CD8-positive, alpha-beta memory T cell (primary cell): ENCODE measurements at places on chromosomes 6 and 20.

- H3K27me3 ChIP-seq: no peaks in the 10 kb centered on the region
- no peak overlapping the region for H3K27ac ChIP-seq
- no peaks in the 10 kb centered on the region for H3K4me1 ChIP-seq
- no peak overlapping the region for H3K4me3 ChIP-seq
- no peak for DNase-seq
These were observed 19.0 kb upstream of the PREX1 start for GRCh38 chr20:48846516-48847492.

DNA sequence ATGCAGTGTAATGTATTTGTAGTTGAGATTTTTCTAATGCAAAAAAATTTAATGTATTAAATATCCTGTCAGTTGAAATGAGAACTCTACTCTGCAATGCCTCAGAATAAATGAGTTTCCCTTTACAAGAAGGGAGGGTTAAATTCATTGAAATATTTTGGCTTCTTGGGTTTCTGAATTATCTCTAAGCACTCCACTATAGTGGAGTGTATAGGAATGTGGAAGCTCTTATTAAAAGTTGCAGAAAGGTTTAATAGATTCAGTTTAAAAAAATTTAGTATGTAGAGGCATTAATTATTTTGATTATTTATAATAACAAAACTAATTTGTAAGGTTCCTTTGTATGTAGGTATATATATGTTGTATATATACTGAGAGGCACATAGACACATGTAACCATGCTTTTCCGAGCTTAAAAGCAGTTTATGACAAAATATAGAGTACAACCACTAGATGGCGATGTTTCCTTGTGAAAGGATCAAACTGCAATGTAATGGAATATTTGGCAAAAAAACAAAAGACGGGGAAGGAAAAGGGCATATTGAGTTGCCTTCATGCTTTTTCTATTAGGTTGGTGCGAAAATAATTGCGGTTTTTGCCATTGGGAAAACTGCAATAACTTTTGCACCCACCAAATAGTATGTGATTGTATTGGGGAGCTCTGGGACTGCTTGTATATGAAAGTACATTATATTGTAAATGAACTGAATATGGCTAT lies 144.2 kb downstream of the MYO6 start:
- H3K27ac ChIP-seq: no peak overlapping the region
- no peaks in the 10 kb centered on the region for H3K4me1 ChIP-seq
- H3K27me3 ChIP-seq: no peaks in the 10 kb centered on the region

GRCh38 chr6:111478749-111479148 lies 4.3 kb downstream of the REV3L start:
- H3K4me3 ChIP-seq: no peak overlapping the region
- H3K27ac ChIP-seq: no peak overlapping the region
- H3K36me3 ChIP-seq: no peaks in the 10 kb centered on the region
- peaks cover 17% of the 10 kb centered on the region for H3K4me1 ChIP-seq
- H3K27me3 ChIP-seq: no peaks in the 10 kb centered on the region

DNA sequence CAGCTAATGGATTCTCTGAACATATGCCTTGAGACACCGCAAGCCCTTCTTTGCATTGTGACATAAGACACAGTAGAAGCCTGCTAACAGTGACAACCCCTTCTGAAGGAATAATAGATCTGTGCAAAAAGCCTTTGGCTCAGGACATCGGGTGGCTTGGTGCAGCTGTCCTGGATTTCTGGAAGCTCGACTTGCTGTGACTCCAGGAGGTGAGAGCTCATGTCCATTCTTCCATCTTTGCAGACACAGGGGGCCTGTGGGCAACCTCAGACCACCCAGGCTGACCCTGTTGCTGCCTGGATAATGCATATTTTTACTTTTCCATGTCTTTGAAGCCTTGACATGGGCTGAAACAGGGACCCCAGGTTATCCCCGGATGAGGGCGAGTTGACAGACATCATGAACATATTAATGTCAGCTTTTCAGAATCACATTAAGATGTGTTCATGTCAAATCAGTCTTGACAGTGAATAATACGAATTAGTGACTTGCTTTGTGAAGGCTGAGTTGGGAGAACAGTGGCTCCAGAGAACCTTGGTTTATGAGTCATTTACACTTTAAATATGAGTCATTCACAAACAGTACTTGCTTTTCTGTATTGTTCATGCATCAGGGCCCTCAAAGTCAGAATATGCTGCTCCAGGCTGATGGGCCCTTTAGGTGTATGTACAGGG lies 66.8 kb upstream of the IYD start:
- no peaks in the 10 kb centered on the region for H3K36me3 ChIP-seq
- H3K27me3 ChIP-seq: no peaks in the 10 kb centered on the region
- DNase-seq: no peak
- H3K4me3 ChIP-seq: no peak overlapping the region
- no peaks in the 10 kb centered on the region for H3K4me1 ChIP-seq

DNA sequence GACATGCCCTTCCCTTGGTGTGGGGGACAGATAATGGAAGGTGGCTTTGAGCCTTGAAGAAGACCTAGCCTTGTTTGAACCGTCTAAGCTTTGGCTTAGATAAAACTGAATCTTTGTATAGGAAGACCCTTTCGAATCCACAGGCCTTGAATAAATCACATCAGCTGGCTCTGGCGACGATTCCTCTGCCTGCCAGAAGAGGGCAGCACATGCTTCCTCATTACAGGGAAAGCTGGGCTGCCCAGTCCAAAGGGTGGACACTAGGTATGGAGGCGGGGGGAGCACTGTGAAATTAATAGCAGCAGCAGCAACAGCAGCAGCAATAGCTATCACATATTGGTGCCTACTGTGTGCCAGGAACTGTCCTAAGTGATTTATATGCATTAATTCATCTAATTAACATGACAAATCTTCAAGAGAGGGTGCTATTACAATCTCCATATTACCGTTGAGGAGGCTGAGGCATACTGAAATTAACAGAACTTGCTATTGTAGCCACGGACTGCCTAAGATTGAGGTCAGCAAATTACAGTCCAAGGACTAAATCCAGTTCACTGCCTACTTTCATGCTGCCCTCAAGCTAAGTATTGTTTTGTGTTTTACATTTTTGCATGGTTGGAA lies 85.1 kb downstream of the CLIC5 start:
- H3K27me3 ChIP-seq: no peaks in the 10 kb centered on the region
- DNase-seq: peak; percentile 42
- H3K4me3 ChIP-seq: no peak overlapping the region
- H3K4me1 ChIP-seq: no peaks in the 10 kb centered on the region

DNA sequence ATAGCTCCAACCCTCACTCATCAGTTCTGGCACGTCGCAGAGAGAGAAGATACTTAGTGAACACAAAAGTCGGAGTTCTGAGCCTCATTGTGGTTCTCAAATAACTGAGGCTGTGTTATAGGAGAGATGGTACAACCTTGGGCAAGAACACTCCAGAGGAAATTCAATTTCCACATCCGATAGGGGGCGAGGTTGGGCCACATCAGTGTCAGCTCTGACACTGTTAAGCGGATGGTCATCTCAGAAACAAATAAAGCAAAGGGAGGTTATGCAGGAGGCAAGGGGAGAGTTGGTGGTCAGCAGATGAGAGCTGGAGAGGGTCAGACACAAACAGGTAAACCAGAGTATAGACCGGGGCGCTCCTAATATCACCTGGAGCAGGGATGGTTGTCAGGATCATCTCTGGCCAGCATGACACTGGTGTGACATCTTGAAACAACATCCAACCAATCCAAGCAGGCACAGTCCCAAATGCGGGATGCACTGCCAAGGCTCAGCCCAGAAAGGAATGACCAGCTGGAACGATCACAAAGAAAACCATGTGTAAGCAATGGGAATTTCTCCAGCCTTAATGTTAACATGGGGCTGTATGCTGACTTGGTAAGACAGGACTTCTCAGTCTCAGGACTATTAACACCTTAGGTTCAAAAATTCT lies 331.8 kb downstream of the HACE1 start:
- H3K27ac ChIP-seq: no peak overlapping the region
- H3K4me3 ChIP-seq: no peak overlapping the region
- no peaks in the 10 kb centered on the region for H3K4me1 ChIP-seq
- no peak for DNase-seq

DNA sequence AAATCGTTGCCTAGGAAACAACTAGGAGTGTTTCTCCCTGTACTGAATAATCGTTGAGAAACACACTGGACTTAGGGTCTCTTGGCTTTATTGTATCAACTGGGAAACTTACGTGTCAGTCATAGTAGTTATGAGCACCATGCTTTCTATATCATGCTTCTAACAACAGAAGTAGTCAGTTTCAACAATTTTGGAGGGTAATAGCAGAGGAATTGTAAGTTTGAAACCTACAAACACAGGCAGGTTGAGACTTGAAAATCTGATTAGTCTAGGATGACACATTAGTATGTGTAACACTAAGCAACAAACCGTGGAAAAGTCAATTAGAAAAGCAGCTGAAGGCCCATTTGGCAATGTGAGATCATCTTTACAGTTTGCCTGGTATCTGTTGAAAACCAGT lies 43.9 kb upstream of the FABP7 start:
- no peaks in the 10 kb centered on the region for H3K4me1 ChIP-seq
- H3K36me3 ChIP-seq: no peaks in the 10 kb centered on the region
- H3K4me3 ChIP-seq: no peak overlapping the region
- no peak for DNase-seq

- H3K27me3 ChIP-seq: no peaks in the 10 kb centered on the region
- DNase-seq: no peak
- no peak overlapping the region for H3K4me3 ChIP-seq
- H3K27ac ChIP-seq: no peak overlapping the region
- no peaks in the 10 kb centered on the region for H3K4me1 ChIP-seq
These were observed 147.4 kb upstream of the LRFN2 start for GRCh38 chr6:40734607-40735006.

DNA sequence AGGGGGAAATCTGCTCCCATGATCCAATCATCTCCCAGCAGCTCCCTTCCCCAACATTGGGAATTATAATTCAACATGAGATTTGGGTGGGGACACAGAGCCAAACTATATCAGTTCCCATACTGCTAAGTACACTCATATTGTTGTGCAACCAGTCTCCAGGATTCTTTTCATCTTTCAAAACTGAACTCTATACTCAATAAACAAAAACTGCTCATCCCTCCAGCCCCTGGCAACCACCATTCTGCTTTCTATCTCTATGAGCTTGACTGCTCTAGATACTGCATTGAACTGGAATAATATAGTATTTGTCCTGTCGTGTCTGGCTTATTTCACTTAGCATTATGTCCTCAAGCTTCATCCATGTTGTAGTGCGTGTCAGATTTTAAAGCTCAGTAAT lies 42.9 kb downstream of the STX11 start:
- H3K4me3 ChIP-seq: no peak overlapping the region
- H3K4me1 ChIP-seq: no peaks in the 10 kb centered on the region
- DNase-seq: no peak
- no peaks in the 10 kb centered on the region for H3K36me3 ChIP-seq

GRCh38 chr6:163501026-163501425 lies 86.5 kb downstream of the QKI start:
- H3K27me3 ChIP-seq: no peaks in the 10 kb centered on the region
- no peak overlapping the region for H3K27ac ChIP-seq
- peaks cover 3% of the 10 kb centered on the region for H3K36me3 ChIP-seq
- H3K4me3 ChIP-seq: no peak overlapping the region

DNA sequence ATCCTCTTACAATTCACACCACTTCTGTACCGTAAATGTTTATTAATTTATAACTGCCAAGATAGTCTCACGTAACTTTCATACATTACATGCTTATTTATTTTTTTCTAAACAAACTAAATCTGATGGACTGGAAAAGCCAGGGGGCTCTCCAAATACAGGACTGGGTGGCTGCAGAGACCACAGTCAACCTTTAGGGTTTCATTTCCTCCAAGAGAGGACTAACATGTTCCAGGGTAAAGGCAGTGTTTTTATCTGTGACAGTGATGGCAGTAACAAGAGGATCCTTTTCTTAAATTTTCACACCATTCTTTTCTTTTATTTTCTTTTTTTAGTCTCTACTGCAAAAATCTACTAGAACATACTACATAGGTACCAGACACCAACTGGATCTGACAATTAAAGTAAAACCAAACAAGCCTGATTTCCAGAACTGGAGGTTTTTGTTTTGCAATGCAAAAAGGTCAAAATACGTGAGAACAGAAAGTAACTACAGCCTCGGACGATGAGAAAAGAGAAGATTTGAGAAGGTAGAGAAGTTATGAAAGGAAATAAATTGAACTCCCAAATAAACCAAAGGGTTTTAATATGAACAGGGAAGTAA lies 1.2 kb downstream of the LMBRD1 start:
- peak overlapping the region; percentile 85 for H3K4me3 ChIP-seq
- no peaks in the 10 kb centered on the region for H3K27me3 ChIP-seq
- H3K36me3 ChIP-seq: no peaks in the 10 kb centered on the region
- H3K4me1 ChIP-seq: peaks cover 27% of the 10 kb centered on the region
- peak; percentile 17 for DNase-seq

- H3K4me3 ChIP-seq: no peak overlapping the region
- DNase-seq: no peak
- H3K27me3 ChIP-seq: no peaks in the 10 kb centered on the region
- no peaks in the 10 kb centered on the region for H3K4me1 ChIP-seq
- H3K27ac ChIP-seq: peak overlapping the region; percentile 43
These were observed 180.6 kb downstream of the FOXA2 start for GRCh38 chr20:22403632-22404361.

DNA sequence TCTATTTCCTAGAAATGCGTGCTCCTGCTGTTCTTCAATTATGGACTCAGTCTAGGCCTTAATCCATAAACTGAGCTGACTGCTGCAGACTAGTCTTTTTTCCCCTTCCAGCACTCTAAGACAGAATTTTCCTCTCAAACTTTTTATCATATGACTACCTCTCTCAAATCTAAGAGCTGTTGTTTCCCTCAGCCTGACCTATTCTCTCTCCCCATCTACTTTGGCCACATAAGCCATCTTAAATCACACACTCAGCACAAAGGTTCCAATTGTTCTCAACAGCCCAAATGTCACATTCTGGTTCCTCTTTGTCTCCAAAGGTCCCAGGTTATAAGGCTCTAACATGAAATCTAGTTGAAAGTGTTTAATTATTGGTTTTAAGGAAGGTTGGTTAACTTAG lies 85.2 kb downstream of the PRSS35 start:
- H3K27me3 ChIP-seq: no peaks in the 10 kb centered on the region
- no peak overlapping the region for H3K4me3 ChIP-seq
- no peak for DNase-seq
- H3K4me1 ChIP-seq: no peaks in the 10 kb centered on the region
- H3K36me3 ChIP-seq: no peaks in the 10 kb centered on the region
- no peak overlapping the region for H3K27ac ChIP-seq

- no peak for DNase-seq
- H3K4me3 ChIP-seq: no peak overlapping the region
- H3K36me3 ChIP-seq: no peaks in the 10 kb centered on the region
- H3K27me3 ChIP-seq: no peaks in the 10 kb centered on the region
- no peak overlapping the region for H3K27ac ChIP-seq
- H3K4me1 ChIP-seq: no peaks in the 10 kb centered on the region
These were observed 578 bp upstream of the PTCHD4 start for GRCh38 chr6:48111575-48111974.

DNA sequence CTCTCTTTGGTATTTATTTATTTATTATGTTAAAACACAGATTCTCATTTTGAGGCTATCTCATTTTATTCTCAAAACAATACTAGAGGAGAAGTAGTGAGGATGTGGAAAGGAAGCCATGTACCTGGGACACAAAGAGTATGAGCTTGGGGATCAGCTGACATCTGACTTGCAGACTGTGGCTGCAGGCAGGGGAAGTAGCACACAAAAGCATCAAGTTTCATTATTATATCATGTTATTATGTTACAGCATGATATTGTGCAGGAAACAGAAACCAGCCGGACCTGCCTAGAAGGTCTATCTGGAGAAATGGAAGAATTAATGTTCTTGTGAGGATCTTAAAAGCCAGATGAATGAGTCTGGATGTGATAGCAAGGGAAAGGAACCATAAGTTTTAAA lies 248.2 kb downstream of the KHDC1L start:
- no peak for DNase-seq
- H3K27me3 ChIP-seq: no peaks in the 10 kb centered on the region
- H3K27ac ChIP-seq: no peak overlapping the region
- no peaks in the 10 kb centered on the region for H3K36me3 ChIP-seq
- no peak overlapping the region for H3K4me3 ChIP-seq
